NCI-H1930 (cell line): ENCODE measurements at places on chromosomes 2 and 18.

DNA sequence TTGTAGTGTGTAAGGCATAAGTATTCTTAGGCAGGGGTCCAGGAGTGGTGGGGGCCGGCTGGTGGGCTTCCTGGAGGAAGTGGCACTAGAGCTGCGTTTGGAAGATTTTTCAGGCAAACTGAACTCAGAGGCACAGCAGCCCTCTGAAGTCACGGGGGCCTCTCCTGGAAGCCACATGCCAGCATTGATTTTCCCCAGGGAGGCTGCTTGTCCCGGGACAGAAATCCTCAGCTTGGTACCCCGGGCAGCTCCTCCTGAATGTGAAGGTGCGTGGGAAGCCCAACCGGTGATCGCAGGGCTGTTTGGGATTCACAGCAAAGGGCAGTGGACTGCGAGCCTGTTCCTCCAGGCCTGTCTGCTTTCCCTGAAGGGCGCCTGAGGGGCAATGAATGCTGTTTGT is 1.6 kb upstream of the PDIA6 start:
- no peak for DNase-seq

- no peak for DNase-seq
Measured at GRCh38 chr2:119794237-119794636, 34.5 kb downstream of the PTPN4 start.

DNA sequence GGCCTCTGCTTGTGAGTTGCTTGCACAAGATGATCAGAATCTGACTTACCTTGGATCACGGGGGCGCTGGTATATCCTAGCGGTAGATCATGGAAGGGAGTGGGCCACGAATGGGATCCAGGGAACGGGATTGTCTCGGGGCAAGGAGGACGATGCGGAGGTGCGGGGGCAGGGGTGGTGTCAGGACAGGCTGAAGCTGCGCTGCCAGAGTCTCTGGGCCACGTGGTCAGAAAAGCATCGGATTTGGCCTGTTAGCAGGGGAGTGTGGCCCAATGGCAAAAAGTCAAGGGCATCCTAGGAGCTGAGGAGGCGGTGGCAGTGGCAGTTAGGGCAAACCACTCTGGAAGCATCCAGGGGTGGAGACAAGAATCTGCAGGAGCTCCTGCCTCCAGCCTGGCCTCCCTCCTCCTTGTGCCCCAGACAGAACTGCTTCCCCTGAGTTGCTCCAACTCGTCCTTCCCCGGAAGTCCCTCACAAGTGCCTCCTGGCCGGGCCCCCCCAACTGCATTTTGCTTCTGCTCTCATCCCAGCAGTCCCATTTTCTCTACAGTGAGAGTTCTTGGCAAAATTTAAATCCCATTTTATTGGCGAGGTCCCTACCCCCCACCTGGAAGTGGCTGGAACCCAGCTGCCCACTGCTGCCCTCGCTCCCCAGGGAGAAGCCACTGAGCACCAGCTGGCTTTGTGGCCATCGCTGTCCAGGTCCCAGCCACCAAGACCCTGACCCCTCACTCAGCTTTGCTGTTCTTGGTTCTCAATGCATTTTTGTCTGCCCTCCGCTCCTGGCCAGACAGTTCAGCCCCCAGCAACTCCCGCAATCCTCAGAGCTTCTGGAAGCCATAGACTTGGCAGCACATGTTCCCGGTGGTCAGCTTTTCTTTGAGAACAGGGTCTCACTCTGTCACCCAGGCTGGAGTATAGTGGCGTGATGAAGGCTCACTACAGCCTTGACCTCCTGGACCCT is 5.6 kb upstream of the CCDC74B start:
- DNase-seq: no peak

GRCh38 chr2:51079945-51080344 is 48.0 kb upstream of the NRXN1 start:
- no peak for DNase-seq

DNA sequence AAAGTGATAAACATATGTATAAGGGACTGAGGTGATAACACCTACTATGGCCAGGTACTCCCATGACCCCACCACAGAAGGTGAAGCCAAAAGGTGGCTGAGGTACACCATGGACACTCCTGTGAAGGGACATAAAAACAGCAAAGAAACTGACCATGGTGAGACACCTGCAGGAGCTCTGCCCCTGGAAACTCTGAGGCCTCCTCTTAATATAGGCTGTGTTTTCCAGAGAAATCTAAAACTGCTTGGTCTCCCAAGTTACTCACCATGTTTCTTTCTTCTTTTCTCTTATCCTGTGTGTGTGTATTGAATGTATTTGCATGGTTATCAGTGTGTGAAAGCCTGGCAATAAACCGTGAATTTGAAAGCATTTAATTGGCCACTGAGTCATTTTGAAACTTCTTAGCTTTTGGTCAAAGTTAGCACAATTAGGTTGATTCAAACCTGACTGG is 739.3 kb upstream of the GCFC2 start:
- DNase-seq: no peak
